ENCODE measurements at places on chromosomes 13 and 19.

DNA sequence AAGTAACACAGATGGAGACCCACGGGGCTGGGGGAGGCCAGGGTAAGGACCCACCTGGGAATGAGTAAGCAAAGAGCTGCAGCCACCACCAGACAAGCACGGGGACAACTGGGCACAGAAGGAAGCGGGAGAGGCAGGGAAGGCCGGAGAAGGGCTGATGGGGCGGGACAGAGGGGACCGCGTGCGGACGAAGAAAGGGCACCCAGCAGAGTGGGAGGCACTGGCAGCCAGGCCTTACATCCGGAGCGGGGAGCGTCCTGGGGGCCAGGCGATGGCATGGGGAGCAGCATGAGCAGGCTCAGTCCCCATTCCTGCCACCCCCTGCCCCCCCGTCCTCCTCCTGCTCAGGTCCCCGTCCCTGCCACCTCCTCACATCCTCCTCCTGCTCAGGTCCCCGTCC lies 3.0 kb downstream of the PROZ start:
- DNase-seq, result no peak

DNA sequence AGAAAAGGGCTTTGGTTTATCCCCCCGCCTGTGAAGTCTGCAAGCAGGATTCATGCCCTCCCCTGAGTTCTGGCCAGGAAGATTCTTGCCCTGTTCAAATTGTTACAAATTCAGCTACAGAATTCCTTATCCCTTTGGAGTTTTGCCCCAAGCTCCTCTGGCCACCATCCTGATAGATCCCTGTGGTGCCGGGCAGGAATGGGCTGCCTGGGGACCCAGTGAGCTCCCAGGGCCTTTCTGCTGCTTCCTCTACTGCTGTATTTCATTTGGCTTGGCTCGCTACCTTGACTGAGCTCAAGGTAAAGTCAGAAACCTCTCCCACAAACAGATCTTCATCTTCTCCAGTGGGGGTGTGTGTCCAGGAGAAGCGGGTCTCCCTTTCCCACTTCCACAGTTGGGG lies 194.6 kb upstream of the NBEA start:
- DNase-seq, result no peak

DNA sequence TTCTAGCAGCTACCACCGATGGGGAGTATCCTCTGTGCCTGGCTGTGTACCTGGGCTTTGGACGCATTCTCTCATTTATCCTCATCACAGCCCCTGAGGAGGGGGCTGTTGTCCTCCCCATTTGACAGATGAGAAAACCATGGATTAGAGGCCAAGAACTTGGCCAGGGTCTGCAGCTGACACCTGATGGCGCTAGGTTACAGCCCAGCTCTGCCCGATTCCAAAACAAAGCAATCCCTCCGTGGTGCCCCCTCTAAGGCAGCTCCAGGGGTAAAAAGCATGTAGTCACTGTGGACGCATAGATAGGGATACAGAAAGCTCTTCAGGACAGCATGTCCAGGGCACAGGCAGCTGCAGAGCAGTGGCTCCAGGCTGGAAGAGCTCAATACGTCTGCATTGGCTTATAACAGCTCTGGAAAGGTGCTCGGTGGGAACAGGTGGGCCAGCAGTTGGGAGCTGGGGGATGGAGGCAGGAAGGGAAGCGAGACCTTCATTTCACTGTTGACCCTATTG lies 35.4 kb upstream of the UQCRFS1 start:
- DNase-seq, result no peak

GRCh38 chr19:31126236-31126635 lies 223.0 kb downstream of the TSHZ3 start:
- DNase-seq, result no peak

- DNase-seq, result no peak
Measured at GRCh38 chr19:39498798-39499642, at the start of gene DLL3. TSS of gene DLL3 (plus strand) at chr19:39498947. CDS start at chr19:39498975, 28 bp downstream.

DNA sequence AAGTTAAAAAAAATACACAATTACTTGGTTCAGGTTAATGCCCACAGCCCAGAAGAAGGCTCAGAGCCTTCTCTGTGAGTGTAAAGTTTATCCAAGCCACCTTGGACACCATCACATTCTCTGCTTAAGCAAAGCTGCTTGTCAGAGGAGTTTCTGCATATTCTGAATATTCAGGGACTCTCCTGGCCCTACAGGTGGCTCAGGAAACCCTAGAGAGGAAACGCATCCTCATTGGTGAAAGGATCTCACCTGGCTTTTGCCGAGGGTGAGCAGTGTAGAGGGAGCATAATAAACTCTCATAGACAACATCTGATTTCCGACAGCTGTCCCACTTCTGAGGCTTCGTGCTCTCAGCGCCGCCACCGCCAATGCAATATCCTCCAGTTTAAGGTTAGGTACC lies 239.9 kb upstream of the TSHZ3 start:
- no peak for DNase-seq

GRCh38 chr19:11069561-11069960 lies 19.7 kb upstream of the LDLR start:
- no peak for DNase-seq

DNA sequence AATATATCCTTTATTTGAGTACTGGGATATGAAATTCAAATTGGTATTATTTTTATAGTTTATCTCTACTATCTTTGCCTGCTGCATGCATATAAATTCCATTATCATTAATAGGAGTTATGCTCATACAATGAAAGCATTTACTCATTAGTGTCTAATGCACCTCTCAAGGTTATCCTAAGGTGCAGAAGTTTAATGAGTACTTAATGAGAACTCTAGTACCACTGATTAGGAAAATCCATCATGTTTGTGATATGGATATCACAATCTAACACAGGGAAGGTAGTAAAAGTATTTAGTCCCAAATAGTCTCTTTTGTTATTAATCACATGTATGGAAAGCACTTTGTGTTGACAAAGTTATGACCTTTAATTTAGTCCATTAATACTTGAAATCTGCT lies 77.2 kb upstream of the SLC10A2 start:
- DNase-seq, result no peak

- no peak for DNase-seq
Measured at GRCh38 chr19:3788996-3789778, 3.0 kb upstream of the MATK start.

DNA sequence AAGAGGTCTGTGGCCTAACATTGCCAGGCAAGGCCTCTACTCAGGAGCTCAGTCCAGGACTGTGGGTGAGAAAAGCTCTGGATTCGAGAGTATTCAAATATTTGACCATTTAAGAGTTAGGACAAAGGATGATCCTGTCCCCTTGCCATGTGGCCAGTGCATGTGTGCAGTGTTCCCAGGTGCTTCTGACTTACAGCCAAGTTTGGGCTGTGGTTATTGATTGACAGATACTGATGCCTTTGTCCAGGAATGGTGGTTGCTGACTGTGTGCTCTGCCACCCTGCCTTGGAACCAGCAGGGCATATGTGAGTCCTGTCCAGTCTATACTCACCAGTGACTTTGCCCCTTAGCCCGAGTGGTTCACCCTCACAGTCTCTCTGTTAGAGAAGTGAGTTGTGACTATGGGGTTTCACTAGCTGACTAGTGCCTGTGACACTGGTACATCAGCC lies 51.9 kb downstream of the GARRE1 start:
- no peak for DNase-seq

- DNase-seq, result no peak
Measured at GRCh38 chr13:68007576-68007975, 777.4 kb upstream of the PCDH9 start.

GRCh38 chr13:98216711-98217285 lies 39.7 kb upstream of the RNF113B start:
- DNase-seq, result no peak

DNA sequence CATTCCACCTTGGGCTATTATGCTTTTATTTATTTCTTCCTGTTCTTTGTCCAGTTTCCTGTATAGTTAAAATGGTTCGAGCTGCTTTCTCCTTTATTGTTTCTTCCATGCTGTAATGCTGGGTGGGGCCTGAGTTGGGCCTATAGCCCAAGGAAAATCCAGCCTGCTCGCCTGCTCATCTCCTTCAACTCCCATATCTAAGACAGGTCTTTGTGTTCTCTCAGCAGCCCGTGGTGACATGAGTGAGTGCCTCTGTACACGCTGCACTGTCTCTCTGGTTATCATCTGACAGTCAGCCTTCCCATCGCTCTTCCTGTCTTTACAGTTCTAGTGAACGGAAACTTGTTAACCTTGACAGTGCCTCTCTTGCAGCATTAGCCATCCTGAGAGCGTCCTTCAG lies 221.9 kb upstream of the SLC10A2 start:
- DNase-seq, result no peak

- peak; percentile 47 for DNase-seq
Measured at GRCh38 chr19:30374865-30375552, 2.8 kb downstream of the ZNF536 start.

DNA sequence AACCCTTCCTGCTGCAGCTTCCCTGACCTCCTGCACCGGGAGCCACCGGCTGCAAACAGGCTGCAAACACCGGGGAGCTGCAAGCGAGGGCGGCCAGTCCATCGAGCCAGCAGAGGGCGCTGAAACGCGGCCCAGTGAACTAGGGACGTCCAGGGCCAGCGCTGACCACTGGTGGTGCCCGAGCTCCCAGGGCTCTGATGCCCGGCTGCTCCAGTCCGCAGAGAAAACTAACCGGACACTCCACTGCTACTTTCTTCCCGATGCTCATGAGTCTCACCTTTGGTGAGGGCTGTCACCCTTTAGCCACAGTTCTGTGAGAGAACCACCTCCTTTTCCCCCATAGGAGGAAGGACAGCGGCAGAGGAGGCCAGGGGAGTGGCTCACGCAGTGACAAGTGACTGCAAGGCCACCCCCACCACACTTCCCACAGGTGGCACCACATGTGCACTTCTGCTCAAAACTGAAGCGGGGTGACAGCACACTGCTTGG lies 82.8 kb upstream of the MTIF3 start:
- peak; percentile 89 for DNase-seq

GRCh38 chr13:109715902-109716301 lies 70.5 kb downstream of the IRS2 start:
- peak; percentile 38 for DNase-seq

- DNase-seq, result no peak
Measured at GRCh38 chr19:18861917-18862316, 30.2 kb downstream of the UPF1 start.

- peak; percentile 65 for DNase-seq
Measured at GRCh38 chr19:49151267-49152118, 3.7 kb downstream of the HRC start.

DNA sequence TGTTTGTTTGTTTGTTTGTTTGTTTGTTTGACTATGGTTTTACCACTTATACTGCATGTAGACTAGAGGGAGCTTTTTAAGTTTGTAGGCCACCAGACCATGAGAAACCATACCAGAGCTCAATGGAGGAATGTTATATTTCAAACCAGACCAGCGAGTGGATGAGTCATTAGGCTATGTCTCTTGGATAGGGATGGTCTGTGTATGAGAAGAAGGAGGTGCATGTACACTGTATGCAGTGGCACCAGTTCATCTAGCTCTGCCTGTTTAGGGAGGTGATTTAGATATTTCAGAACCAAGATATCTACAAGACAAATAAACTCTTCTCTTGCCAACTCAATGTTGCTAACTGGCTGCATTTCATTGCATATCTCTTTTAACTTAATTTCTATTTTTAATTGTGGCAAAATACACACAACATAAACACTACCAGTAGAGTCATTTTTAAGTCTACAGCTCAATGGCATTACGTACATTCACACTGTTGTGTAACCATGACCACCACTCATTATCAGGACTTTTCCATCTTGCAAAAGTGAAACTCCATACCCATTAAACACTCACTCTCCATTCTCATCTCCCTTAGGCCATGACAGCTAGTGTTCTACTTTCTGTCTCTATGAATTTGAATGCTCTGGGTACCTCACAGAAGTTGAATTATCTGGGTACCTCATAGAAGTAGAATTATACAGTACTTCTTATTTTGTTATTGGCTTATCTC lies 29.2 kb downstream of the SYDE1 start:
- no peak for DNase-seq

DNA sequence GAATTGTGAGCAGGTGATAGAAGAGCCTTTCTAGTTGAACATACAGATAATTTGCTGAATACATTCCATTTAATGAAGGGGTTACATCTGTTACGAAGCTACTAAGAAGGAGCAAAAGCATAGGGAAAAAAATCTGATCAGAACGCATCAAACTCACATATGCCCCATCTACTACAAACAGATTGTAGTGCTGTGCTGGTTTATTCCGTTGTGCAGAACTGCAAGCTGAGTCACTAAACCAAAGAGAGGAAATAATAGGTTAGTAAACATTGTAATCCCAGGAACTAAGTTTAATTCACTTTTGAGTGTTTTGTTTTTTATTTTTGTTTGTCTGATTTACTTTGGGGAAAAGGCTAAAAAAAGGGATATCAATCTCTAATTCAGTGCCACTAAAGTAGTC lies 136.3 kb downstream of the CDK8 start:
- no peak for DNase-seq

- peak; percentile 93 for DNase-seq
Measured at GRCh38 chr19:33795370-33796163, 1.1 kb upstream of the KCTD15 start.
